ENCODE measurements at places on chromosomes 5 and 9. TPM values are rescaled to one million over a fixed set of nuclear protein-coding genes. Genes with fewer than 3 reads are reported as not detected.

Gene OLFML2A
- 20.2 TPM for total RNA-seq

Gene SLC25A2
- total RNA-seq, result not detected

Gene OR1J2
- total RNA-seq, result not detected

Gene SH3TC2
- 7.2 TPM for total RNA-seq

Gene ARID3C
- total RNA-seq, result 0.64 TPM

Gene NTMT1
- 32.3 TPM for total RNA-seq

Gene GLRA1
- total RNA-seq, result not detected

Gene HAVCR2
- total RNA-seq, result 0.43 TPM

Gene SOWAHA
- 0.24 TPM for total RNA-seq

Gene SEMA6A
- total RNA-seq, result 7.2 TPM

Gene PARP8
- 16.4 TPM for total RNA-seq

Gene KCNN2
- 0.21 TPM for total RNA-seq

Gene GRM6
- total RNA-seq, result not detected

Gene TMEM171
- 2.2 TPM for total RNA-seq

Gene C9orf50
- total RNA-seq, result not detected

Gene EFNA5
- 7.7 TPM for total RNA-seq

Gene SLC45A2
- total RNA-seq, result not detected

Gene RNF224
- total RNA-seq, result 0.21 TPM

Gene NMUR2
- total RNA-seq, result not detected

Gene UNC13B
- 18.8 TPM for total RNA-seq

Gene MZB1
- total RNA-seq, result 0.24 TPM

Gene STPG3
- not detected for total RNA-seq

Gene PRR16
- total RNA-seq, result 0.48 TPM

Gene KDM3B
- 42.0 TPM for total RNA-seq

Gene SLC25A48
- total RNA-seq, result not detected

Gene SLC36A2
- total RNA-seq, result not detected

Gene PCDHA1
- not detected for total RNA-seq

Gene PCDHA13
- total RNA-seq, result not detected

Gene CTXN3
- not detected for total RNA-seq

Gene PCDHB12
- not detected for total RNA-seq

Gene PCDHB5
- total RNA-seq, result 0.64 TPM

Gene COL23A1
- 0.43 TPM for total RNA-seq

Gene PCDHA9
- total RNA-seq, result under 0.01 TPM

Gene WNK2
- 0.24 TPM for total RNA-seq

Gene GPR151
- not detected for total RNA-seq

Gene FKBP15
- 12.6 TPM for total RNA-seq

Gene PDLIM4
- total RNA-seq, result 33.7 TPM

Gene SARDH
- total RNA-seq, result 0.96 TPM

Gene PCDHGC4
- 0.48 TPM for total RNA-seq

Gene ZFP2
- 1.5 TPM for total RNA-seq

Gene RC3H2
- 56.1 TPM for total RNA-seq

Gene MLANA
- not detected for total RNA-seq

Gene MAN1B1
- total RNA-seq, result 69.9 TPM

Gene PCDHB11
- 0.43 TPM for total RNA-seq

Gene TOR2A
- 4.8 TPM for total RNA-seq

Gene OMD
- not detected for total RNA-seq

Gene OR1L8
- not detected for total RNA-seq

Gene PLCXD3
- under 0.01 TPM for total RNA-seq

Gene LECT2
- not detected for total RNA-seq

Gene ADAMTS2
- total RNA-seq, result not detected

Gene BASP1
- 116 TPM for total RNA-seq

Gene IL7R
- 1.4 TPM for total RNA-seq

Gene OTULINL
- 0.64 TPM for total RNA-seq

Gene PIK3R1
- 18.3 TPM for total RNA-seq

Gene SLC1A3
- total RNA-seq, result 4.6 TPM

Gene ITK
- total RNA-seq, result not detected

Gene C5orf15
- total RNA-seq, result 41.9 TPM
